ENCODE measurements at places on chromosomes 2 and 18. TPM values are rescaled to one million over a fixed set of nuclear protein-coding genes. Genes with fewer than 3 reads are reported as not detected.

ERFE gene
- 0.08 TPM for total RNA-seq

STEAP3 gene
- total RNA-seq, result 0.44 TPM

IGFBP5 gene
- not detected for total RNA-seq

DUSP19 gene
- total RNA-seq, result 3.6 TPM

Measured in activated CD8-positive, alpha-beta memory T cell treated with anti-CD3 and anti-CD28 coated beads for 36 hours (primary cell).